ENCODE measurements at places on chromosomes 2 and 18.

DNA sequence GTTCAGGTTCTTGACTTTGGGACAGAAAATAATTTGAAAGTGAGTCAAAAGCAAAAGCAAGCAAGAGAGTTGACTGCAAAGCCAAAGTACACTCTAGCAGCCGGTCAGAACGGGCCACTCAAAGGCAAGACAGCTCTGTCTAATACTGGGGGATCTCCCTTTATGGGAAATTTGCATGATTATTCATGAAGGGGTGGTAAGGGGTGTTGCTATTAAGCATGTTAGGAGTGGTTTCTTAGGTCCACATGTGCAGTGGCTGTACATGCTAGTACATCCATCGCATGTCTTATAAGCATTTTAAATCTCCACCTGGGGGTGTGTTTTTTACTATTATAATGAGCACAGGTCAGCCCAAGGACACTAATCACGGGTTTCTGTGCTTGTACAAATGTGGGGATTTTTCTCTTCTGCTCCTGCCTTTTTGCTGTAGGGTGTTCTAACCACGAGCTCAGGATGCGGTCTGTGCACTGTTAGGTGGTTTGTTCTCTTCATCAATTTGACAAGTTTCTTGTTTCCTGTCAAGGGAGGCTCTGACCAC, 60.2 kb upstream of the SPP2 start:
- no peak for DNase-seq

DNA sequence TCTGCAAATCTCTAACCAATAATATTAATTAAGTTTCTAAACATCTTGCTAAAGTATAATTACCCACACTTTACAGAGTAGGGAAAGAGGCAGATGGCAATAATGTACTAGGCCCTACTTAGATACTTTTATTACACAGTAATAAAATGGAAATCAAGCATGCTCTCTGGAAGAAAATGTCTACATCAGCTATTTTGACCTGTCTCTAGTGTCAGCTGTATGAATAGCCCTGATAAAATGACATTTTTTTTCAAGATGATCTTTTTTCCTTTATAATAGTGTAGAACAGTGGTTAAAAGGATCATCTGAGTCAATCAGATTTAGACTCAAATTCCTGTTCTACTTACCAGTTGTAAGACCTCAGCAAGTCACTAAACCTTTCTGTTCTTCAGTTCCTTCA, 397.3 kb downstream of the GRB14 start:
- DNase-seq: no peak

- no peak for DNase-seq
These were observed 109.7 kb upstream of the DDX18 start for GRCh38 chr2:117704818-117705217.

DNA sequence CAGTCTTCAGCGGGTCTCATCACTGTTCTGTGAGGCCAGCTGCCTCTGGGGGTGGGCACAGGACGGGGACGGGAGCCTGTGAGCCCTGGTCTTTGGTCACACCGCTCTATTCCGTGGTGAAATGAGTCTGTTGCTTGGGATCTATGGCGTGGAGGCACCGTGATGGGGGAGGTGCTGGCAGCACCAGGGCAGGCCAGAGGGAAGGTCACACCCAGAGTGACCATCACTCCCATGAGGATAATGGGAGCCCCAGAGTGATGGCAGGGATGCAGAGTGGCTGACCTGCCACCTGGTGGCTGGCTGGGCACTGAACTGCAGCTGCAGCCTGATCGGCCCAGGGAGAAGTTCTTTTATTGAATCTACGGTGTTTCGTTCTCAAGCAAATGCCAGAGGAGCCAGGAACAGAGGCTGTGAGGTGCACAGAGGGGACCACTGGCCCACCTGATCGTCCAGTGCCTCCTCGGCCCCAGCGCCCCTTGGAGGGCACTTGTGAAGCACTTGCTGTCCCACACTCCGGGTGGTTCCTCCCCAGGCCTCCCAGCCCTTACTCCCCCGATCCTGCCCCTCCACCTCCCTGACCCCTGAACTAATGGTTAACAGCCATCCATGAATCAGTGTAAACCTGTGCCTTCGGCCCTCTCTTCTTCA, 17.9 kb downstream of the KCNIP3 start:
- DNase-seq: no peak

- DNase-seq: no peak
These were observed 157.5 kb downstream of the MGAT5 start for GRCh38 chr2:134411279-134411827.

GRCh38 chr2:178449700-178450523, 1.1 kb downstream of the PRKRA start:
- DNase-seq: no peak

- peak; percentile 23 for DNase-seq
These were observed 285.0 kb upstream of the PARD3B start for GRCh38 chr2:204260162-204260877.

DNA sequence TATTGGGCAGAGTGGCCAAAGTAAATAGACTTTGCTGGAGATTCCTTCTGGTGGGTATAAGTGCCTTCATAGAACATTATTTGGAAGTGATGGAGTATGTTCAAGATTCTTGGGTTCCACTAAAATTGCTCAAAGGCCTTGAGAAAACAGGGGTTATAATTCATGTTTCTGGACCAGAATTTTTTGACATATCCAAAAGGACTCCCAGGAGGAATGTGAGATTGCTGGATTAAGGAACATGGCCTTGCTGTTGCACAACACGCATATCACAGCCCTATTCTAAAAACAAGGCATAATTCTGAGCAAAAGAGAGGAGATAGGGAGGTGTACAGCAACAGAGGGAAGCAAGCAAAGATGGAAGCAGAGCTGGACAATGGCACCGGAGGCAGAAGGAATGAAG, 111.7 kb upstream of the TNP1 start:
- no peak for DNase-seq

GRCh38 chr2:233968556-233968955, 51.4 kb downstream of the TRPM8 start:
- no peak for DNase-seq

- no peak for DNase-seq
These were observed 772 bp downstream of the RELCH start for GRCh38 chr18:62187543-62188510.

DNA sequence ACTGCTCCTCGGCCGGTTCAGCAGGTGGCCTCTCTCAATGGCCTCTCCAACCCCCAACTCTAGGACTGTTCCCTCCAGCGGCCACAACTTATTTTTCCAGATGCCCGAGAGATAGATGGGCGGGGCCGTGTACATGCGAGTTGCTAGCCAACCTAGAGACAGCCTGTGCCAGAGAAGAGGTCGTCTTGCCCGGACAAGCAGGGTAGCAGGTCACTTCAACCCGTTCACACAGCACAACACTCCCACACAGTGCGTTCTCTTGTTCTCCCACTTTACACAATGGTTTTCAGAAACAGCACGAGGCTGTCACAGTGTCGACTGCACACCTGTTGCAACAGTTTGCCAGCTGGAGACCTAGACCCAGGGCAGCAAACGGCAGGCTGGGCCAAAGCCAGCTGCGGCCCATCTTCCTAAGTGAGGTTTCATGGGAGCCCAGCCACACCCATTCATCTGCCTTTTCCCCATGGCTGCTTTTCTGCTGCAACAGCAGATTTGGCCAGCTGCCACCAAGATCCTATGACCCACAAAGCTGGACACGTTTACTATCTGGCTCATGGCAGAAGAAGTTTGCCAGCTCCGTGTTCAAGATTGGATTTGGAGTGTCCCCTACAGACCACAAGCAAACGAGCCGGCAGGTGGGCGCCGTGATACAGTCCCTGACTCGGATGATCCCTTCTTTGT, 7.3 kb upstream of the PRLH start:
- DNase-seq: peak; percentile 40

GRCh38 chr2:67642046-67642382, 244.9 kb downstream of the ETAA1 start:
- no peak for DNase-seq

GRCh38 chr2:110993557-110994231, 127.0 kb upstream of the BCL2L11 start:
- DNase-seq: no peak

DNA sequence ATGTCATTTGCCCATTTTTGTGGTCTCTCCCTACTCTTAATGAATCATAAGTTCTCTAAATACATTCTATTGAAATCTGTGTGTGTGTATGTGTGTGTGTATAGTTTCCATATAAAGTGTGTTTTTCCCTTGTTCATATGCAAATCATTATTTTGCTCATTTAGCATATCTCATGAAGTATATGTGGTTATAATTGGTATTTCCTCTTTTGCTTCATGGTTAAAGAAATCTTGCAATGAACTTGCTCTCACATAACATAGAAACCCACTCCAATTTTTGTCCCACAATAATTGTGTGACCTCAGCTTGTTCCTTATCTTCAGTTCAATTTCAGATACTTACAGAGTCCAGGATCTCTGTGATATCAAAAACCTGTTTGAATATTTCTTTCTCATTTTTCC, 1.2 kb downstream of the CPO start:
- DNase-seq: no peak

GRCh38 chr2:65025453-65026123, 30.6 kb upstream of the CEP68 start:
- DNase-seq: no peak
